Non-pigmented ciliary epithelial cell (primary cell): ENCODE measurements at places on chromosomes 5 and 9.

GRCh38 chr9:97109194-97109811, 70.4 kb upstream of the CTSV start:
- DNase-seq, result peak; percentile 4

DNA sequence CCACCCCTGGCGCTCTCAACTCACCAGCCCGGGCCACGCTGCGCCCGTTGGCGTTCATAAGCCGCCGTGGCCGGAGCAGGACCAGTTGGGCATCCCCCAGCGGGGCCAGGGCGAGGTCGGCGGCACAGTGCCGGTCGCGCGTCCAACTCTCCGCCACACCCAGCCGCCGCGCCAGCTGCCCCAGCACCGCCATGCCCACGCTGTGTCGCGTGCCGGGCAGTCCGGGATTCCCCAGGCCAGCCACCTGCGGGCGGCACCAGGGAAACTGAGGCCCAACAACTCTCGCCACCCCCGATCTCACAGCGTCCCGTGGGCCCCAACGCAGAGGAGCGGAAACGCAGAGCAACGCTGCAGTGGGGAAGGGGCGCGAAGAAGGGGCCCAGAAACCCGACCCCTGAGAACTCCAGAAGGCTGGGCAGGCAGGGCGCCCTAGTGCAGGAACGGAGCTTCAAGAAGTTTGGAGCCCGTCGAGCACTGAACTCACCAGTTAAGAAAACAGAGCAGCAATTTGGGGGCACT, 453 bp downstream of the PTRH1 start:
- DNase-seq, result no peak

DNA sequence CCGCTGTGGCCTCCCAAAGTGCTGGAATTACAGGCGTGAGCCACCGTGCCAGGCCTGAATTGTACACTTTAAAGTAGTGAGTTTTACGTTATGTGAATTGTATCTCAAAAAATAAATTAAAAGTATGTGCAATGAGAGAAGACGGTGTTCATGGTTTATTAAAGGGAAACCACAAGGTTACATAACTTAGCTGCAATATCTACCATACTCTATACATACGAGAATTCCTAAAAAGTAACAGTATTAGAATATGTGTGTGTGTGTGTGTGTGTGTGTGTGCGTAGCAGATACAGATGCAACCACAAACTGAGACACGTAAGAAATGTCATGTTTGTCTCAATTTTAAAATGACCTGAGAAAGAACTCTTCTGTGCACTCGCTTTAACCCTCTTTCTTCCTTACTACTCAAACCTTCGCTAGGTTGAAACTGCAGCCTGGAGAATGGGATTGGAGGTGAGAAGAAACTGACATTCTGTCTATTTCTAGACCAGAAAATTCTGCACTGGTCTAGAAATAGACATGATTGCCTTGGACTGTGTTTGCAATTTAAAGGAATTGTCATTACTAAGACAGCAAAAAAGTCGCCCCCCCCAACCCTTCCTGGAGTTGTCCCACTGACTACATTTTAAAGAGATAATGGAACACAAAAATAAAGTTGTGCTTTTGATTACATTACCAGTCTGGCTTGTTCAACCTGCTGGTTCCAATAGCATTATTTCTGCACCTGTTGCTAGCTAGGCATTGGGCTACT, 167.0 kb downstream of the RGS3 start:
- no peak for DNase-seq

DNA sequence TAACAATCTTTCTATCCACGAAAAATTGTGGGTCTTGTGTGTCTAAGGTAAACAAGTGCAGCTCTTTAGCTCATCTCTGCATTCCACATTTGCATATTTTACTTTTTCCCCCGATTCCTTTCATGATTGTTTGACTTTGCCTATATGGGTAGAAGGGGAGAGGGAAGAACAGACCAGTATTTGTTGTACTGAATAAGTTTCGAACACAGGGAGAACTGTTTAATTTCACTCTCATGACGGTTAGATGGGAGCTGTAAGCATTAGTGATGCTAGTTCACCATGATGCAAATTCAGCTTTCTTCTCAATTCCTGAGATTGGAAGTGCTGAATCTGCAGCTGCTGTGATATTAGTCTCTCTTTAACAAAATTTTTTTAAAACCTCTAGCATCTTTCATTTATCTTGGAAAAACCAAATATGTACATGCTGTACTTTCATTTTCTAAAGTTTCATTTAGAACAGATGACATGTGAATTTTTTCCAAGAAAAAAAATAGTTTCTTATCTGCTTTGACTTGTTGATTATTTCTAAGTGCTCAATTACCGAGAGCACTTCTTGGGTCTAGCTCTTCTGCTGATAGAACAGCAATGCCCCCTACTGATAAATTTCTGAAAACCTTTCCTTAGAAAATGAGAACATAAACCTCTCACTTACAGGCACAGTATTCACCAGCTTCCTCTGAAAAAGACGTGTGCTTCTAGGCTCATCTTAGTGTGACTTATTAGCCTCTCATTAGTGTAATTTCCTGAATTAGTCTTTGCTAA, 149.5 kb downstream of the BAAT start:
- no peak for DNase-seq

GRCh38 chr9:122463828-122464632, 13.7 kb downstream of the OR1J1 start:
- DNase-seq, result no peak

GRCh38 chr9:99025616-99026270, 79.2 kb upstream of the TGFBR1 start:
- DNase-seq, result no peak

DNA sequence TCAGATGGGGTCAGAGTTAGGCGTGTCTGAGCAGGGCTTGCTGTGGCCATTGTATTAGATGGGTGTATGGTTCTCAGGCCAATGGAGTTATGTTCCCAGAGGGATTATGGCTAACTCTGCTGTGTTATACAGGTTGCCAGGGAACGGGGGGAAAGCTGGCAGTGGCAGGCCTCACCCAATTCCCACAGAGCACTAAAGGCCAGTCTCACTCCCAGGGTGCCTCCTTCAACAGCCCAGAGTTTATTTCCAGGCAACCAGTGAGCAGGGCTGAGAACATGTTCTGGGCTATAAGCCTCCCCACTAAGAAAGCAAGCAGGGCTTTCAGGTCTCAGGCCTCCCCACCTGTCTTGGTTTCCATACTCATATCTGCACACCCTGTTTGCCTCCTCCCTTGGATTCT, 597.9 kb downstream of the ZNF608 start:
- no peak for DNase-seq

GRCh38 chr5:176820937-176821336, 10.6 kb downstream of the UNC5A start:
- no peak for DNase-seq

DNA sequence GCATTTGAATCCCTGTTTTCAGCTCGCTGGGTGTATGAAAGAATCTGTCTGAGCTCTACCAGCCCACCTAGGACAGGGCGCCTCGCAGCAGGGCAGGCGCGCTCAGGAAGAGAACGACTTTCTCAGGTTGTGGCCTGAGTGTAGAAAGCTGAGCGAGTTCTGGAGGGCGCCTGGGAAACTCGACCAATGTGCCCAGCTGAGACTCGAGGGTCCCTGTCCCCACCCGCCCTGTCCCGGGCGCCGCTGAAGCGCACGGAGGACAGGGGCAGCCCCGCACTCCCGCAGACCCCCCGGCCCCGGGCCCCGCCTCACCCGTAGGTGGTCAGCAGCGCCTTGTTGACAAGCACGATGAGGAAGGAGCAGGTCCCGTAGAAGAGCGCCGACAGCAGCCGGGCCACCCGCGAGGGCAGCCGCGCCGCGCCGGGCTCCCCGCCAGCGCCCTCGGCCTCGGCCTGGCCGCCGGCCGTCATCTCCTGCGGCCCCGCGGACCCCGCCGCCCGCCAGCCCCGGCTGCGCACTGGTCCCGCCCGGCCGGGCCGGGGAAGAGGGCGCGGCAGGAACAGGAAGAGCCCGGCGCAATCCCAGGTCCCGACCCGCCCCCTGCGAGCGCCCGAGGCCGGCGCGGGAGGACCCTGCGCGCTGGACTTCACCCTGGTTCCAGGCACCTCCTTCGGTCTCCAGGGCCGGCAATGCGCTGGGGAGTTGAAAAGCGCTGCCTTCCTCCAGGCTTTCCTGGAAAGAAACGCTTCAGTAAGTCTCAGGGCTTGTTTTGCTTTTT, at the start of gene SLC35D2:
Gene SLC35D2 (minus strand): TSS at position 547 of the 778 bp plus-strand sequence. CDS start 77 bp downstream, at position 470.
- DNase-seq, result no peak

DNA sequence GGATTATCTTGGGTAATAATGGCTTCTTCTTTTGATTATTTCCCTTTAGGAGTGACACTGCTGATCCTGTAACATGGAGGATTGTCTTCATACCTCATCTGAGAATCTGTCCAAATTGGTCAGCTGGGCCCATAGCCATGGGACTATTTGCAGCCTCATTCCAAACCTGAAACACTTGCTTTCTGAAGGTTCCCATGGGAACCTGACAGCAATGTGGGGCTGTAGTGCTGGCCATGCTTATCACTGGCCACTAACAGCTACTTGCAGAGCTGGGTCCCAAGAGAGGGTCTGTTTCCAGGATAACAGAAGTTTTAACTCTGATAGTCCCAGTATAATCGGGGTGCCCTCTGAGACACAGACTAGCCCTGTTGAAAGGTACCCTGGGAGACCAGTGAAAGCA, 87.4 kb downstream of the KIAA1958 start:
- no peak for DNase-seq
